ENCODE measurements at places on chromosomes 11 and 22.

DNA sequence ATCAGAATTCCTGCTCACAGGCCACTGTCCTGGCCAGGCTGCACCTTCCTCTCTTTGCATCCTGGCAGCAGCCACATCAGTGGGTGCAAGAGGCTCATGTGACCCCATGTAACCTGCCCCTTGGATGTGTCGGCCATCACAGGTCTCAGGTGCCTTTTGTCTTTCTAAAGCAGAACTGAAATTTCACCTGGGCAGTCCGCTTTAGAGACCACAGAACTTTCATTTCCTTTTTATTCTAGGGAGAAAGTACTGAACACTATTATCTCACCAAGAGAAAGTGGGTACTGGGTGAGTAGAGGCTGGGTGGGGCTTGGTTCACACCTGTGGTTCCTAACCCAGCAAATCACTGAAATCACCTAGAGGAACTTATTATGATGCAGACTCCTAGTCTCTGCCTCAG, 51.7 kb upstream of the NUP160 start:
- peak; percentile 75 for DNase-seq

DNA sequence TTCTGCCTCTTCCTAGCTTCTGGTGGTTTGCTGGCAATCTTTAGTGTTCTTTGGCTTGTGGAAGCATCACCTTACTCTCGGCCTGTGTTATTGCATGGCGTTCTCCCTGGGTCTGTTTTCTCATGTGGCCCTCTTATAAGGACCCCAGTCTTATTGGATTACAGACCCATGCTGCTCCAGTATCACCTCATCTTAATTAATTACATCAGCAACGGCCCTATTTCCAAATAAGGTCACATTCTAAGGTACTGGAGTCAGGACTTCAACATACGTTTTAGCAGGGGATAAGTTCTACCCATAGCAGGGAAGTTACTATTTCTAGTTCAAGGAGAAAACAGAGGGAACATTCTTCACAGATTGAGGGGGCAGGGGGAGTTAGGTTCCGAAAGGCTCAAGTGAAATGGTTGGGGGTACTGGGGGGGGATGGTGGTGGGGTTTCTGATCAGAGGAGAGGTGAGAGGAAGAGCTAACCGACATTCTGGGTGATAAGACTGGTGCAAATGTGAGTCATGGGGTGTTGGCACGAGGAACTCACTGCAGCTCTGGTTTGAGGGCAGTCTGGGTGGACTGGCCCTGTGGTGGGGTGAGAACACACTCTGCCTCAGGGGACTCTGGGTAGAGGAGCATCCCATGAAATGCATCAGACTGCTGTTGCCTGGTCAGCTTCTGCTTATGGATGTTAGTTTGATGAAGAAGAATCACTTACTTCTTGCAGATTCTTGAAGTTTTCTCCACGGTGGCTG, 51.5 kb upstream of the ZBED5 start:
- DNase-seq, result no peak

GRCh38 chr11:113373306-113373705, 14.3 kb upstream of the ANKK1 start:
- no peak for DNase-seq

GRCh38 chr11:67002921-67003411, 20.0 kb upstream of the SYT12 start:
- DNase-seq, result no peak

GRCh38 chr11:131229221-131229620, 141.2 kb upstream of the NTM start:
- no peak for DNase-seq

GRCh38 chr11:96530473-96530872, 140.7 kb downstream of the JRKL start:
- DNase-seq, result no peak

- peak; percentile 98 for DNase-seq
Measured at GRCh38 chr11:58578136-58578634, 678 bp upstream of the ZFP91 start.

- no peak for DNase-seq
Measured at GRCh38 chr11:117830072-117830471, 5.5 kb upstream of the FXYD2 start.

- DNase-seq, result no peak
Measured at GRCh38 chr11:44445500-44446365, 119.7 kb upstream of the CD82 start.

DNA sequence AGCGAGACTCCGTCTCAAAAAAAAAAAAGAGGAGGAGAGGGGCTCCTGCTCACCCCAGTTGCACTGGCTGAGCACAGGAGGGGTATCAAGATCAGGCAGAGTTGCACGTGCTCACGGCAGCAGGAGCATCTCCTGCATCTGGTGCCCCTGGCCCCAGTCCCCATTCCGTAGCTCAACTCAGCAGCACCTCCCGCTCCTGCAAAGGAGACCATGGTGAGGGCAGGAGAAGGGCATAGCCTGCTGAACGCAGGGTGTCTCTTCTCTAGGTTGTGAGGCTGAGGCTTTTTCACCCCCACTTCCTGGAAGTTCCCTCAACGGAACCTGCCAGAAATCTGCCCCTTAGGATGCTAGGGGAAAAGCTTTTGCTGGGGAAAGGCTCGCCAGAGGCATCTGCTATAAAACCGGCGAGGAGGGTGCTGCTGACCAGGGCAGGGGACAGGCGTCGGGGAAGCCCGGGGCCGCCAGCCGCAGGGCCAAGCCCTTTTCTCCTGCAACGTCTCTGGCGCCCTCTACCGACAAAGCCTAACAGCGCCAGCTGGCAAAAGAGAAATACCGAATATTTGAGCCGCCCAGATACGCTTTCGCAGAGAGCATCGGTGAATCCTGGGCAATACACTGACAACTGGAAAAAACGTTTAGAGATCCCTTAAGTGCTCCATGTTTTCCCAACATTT, 1.0 kb upstream of the PPP6R2 start:
- no peak for DNase-seq

DNA sequence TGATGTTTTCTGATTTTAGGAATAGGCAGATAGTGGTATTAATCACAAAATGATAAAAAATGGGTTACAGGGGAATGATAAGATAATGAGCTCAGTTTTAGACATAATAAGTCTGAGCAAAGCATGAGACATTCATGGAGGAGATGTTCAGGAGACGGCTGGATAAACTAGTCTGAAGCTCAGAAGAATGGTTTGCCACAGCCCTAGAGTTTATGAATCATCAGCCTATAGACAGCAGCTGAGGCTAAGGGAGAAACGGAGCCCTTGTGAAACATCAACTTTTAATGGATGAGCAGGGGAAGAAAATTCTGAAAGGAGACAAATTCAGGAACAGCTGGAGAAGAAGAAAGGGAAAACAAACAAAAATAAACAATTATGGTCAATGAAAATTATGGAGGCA, 87.2 kb downstream of the RELT start:
- no peak for DNase-seq

GRCh38 chr11:86720546-86720945, 48.1 kb upstream of the ME3 start:
- DNase-seq, result no peak

- DNase-seq, result no peak
Measured at GRCh38 chr11:69492201-69492991, 10.9 kb downstream of the LINC01488 start.

DNA sequence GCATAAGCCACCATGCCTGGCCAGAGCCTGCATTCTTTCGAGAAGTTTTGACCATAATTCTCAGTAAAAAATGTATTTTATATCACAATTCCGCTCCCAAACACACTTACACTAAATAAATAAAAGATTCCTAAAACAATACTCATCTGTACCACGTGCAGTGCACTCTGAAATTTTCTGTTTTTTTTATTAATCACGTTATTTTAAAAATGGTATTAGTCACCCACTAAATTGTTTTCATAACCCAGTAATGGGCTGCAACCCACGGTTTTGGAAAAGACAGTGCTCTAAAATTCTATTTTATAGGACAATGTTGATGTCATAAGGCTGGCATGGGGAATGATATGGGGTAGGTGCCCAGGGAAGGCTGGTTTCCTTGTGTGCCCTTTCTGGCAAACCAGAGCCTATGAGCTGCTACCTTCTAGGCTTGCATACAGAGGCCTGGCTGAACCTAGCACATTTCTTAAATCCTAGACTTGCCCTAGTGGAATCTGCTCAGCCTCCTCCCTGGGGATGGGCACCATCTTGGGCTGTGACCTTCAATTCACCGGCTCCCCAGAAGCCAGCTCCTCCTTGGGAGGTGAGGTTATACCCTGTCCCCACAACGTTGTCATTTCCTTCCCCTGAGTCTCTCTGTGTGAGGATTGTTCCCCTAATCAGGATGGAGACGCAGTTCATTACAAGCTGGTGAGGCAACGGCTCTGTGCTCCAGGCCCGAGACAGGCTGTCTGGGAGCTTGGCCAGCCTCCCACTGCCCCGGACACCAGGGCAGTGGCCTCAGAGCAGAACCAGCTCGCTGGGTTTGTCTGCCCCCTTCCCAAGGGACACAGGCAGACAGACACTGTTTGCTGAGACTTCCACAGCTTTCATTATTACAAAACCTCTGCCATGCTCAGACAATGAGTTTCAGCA, 116.5 kb upstream of the NAV2 start:
- DNase-seq, result no peak

- DNase-seq, result peak; percentile 86
Measured at GRCh38 chr11:34243600-34244464, 114.0 kb downstream of the ABTB2 start.

GRCh38 chr11:60993615-60994014, 22.1 kb downstream of the CD6 start:
- no peak for DNase-seq

- DNase-seq, result no peak
Measured at GRCh38 chr11:20089367-20089766, 70.9 kb downstream of the DBX1 start.

- no peak for DNase-seq
Measured at GRCh38 chr11:126662035-126662790, 306.7 kb downstream of the ST3GAL4 start.

DNA sequence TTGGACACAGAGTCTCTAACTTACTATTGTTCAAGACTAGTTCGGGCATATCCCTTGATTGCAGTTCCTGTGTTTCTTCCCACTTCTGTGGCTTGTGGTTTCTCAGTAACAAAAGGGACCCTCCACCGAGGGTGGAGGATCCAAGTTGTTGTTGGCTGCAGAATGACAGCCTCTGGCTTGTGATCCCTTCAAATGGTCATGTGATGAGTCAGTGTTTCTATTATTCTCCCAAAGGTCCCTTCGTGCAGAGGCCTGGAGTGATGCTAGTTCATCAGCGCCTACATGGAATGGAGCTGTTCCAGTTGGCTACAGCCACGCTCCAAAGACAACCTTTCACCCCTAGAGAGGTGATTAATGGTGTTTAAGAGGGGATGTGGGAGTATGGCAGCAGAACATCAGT, 2.6 kb upstream of the VWCE start:
- no peak for DNase-seq

DNA sequence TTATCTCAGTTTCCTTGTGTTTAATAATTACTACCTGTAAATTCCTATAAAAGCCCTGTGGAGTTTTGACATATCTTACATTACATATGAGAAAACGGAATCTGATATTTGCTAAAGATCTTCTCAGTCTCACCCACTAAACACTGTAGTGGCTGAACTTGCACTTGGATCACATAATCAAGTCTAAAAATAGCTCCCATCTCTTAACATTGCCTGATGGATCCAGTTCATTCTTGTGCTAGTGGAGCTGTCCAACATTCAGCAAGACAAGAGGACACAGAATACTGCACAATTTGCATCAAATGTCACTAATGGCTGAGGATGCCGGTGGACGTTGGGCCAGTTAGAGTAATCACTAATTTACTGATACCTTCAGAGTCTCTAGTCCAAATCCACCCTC, 569.9 kb upstream of the ANO5 start:
- no peak for DNase-seq

GRCh38 chr11:102428696-102429095, 23.9 kb downstream of the TMEM123 start:
- DNase-seq, result no peak
